ENCODE measurements at places on chromosomes 7 and 10. TPM values are rescaled to one million over a fixed set of nuclear protein-coding genes. Genes with fewer than 3 reads are reported as not detected.

Gene MBL2
- not detected for total RNA-seq

Gene PANK1
- total RNA-seq, result 32.5 TPM

Gene SSC4D
- 1.7 TPM for total RNA-seq

Gene NAT16
- not detected for total RNA-seq

Gene ADAM12
- total RNA-seq, result 5.2 TPM

Gene SPACDR
- total RNA-seq, result 1.4 TPM

Gene GIMAP7
- not detected for total RNA-seq

Gene CAV1
- 56.1 TPM for total RNA-seq

Gene NACAD
- total RNA-seq, result 7.3 TPM

DNA sequence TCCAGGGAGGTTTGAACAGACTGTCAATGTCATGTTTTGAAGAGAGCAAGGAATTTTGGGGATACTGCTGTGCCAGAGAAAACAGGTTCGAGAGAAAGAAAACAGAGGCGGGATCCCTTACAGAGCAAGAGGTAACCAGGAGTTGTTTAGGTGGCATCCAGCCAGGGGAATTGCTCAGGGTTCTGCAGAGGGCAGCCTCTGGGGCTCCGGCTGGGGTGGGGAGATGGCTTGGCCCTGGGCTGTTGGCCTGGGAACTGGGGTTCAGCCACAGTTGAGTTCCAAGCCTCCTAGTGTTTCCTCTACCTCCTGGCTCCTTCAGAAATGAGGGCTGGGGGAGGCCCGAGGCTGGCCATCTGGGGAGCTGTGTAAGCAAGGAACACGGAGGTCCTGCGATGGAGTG, 68.0 kb downstream of the CAMK1D start:
- peaks cover 12% of the 10 kb centered on the region for H3K4me1 ChIP-seq
- H3K36me3 ChIP-seq, result peaks cover 13% of the 10 kb centered on the region
- no peak overlapping the region for H3K4me3 ChIP-seq
- no peak overlapping the region for H3K27ac ChIP-seq

DNA sequence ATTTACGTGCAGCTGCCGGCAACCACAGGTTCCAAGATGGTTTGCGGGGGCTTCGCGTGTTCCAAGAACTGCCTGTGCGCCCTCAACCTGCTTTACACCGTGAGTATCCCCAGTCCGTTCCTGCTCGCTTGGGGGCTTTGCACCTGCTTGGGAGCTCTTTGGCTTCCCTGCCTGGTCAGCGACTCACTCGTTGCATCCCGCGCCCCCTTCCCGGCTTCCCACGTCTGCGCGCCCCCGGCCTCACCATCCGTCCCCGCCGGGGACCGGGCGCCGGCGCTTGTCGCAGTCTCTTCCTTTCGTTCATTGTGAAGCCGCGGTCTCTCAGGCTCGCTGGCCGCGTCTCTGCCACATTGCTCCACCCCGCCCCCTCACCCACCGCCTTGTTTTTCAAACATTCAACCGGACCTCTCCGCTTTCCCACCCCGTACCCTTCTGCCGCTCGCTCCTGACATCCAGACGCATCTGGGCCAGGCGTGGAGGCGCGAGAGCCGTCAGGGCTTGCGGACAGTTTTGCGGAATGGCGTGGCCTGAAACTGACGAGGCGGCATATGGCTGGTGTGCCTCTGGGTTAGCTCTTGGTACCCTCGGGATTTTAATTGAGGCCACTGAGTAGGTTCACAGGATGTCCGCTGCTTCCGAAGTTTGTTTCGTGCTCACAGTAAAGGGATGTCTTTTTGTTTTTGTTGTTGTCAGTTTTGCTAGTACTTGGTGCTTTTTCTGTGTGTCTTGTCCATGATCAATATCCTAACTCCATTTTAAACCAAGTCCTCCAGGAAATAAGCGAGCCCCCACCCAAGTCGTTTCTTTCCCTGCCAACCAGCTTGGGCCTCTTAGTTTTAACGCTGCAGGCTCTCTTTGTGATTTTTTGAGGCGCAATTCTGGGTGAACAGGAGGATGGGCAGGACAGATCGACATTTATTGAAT, 639 bp downstream of the TSPAN13 start:
- peak overlapping the region; percentile 91 for H3K27ac ChIP-seq
- no peaks in the 10 kb centered on the region for H3K36me3 ChIP-seq

- no peaks in the 10 kb centered on the region for H3K36me3 ChIP-seq
- H3K4me1 ChIP-seq, result peaks cover 9% of the 10 kb centered on the region
- DNase-seq, result no peak
- peaks cover 9% of the 10 kb centered on the region for H3K27me3 ChIP-seq
- no peak overlapping the region for H3K4me3 ChIP-seq
Measured at GRCh38 chr7:455110-455928, 64.3 kb downstream of the PDGFA start.

DNA sequence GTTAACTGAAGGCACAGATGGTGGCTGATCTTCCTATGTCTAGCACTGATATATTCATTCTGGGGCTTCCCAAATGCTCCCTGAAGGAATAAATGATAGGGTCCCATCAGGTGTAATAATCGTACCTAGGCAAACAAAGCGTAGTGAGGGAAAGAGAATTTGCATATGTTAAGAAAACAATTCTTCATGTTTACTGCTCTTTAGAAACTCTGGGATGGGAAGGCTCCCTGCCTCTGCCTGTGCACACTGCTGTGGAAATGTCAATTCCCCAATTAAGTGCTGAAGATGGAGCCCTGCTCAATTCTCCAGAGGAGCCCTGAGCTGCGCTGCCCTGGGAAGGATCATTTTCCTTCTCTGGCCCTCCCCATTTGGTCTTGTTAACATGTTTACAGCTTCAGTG, 380.9 kb upstream of the ADARB2 start:
- H3K4me3 ChIP-seq, result no peak overlapping the region
- peaks cover 32% of the 10 kb centered on the region for H3K27me3 ChIP-seq
- H3K27ac ChIP-seq, result peak overlapping the region; percentile 94
- H3K36me3 ChIP-seq, result peaks cover 4% of the 10 kb centered on the region
- peaks cover 9% of the 10 kb centered on the region for H3K4me1 ChIP-seq
- DNase-seq, result no peak

GRCh38 chr7:54339073-54339472, 203.1 kb upstream of the VSTM2A start:
- no peak for DNase-seq
- no peak overlapping the region for H3K27ac ChIP-seq
- no peaks in the 10 kb centered on the region for H3K36me3 ChIP-seq
- H3K4me1 ChIP-seq, result peaks cover 5% of the 10 kb centered on the region
- H3K27me3 ChIP-seq, result peaks cover 4% of the 10 kb centered on the region

DNA sequence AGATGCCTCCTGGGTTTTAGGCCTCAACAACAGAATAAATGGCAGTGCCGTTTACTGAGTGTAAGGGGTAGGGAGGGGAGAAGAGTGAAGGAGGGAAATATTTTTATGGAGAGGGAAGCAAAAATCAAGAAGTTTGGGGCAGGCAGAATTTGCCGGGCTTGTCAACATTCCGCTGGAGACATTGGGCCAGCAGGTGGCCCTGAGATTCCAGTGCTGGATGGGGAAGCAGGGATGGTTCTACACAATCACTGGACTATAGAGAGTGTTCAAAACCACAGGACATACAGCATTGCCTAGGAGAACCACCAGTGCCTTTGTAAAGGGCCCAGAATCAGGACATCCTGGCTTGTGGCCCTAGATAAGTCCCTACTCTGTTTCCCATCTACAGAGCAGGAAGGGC, 598.6 kb upstream of the MGMT start:
- no peaks in the 10 kb centered on the region for H3K36me3 ChIP-seq
- peak; percentile 37 for DNase-seq
- H3K4me3 ChIP-seq, result no peak overlapping the region
- H3K27ac ChIP-seq, result no peak overlapping the region

- H3K27me3 ChIP-seq, result no peaks in the 10 kb centered on the region
- no peaks in the 10 kb centered on the region for H3K36me3 ChIP-seq
- H3K4me3 ChIP-seq, result no peak overlapping the region
- DNase-seq, result no peak
- H3K4me1 ChIP-seq, result peaks cover 7% of the 10 kb centered on the region
- no peak overlapping the region for H3K27ac ChIP-seq
Measured at GRCh38 chr10:18341055-18341454, 200.8 kb downstream of the CACNB2 start.

DNA sequence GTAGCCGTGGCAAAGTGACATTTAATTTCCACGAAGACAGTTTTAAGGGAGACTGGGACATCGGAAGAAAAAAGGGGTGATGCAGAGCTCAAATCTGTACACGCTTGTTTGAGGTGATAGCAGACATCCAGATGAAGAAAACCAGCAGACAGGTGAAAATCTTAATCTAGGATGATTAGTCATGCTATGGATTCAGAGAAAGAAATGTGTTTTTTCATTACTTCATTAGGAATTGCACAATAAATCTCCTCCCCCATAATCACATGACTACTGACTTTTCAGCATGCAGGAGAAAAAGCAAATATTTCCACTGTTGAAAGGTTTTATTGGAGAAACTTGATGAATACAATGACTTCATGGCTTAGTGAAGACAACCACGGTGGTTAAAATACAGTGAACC, 2.5 kb downstream of the NUDT5 start:
- peak overlapping the region; percentile 2 for H3K27ac ChIP-seq
- H3K4me1 ChIP-seq, result peaks cover 25% of the 10 kb centered on the region
- H3K4me3 ChIP-seq, result peak overlapping the region; percentile 50

DNA sequence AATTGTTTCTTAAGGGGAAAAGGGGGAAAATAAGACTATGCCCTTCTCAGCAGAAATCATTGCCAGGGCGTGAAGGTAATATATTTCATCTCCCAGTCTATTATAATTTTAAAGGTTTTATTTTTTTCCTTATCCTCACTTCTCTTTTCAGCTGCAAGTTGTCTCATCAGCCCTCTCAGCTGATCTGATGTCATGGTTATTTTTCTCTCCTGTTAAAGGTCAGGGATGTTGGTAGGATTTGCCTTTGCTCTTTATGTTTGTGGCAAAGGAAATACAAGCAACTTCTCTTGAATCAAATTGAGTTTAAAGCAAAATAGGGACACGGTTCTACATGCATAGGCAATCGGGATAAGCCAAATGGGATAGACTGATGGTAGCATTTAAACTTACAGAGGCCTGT, 946.9 kb downstream of the SORCS1 start:
- DNase-seq, result no peak
- no peak overlapping the region for H3K4me3 ChIP-seq
- H3K4me1 ChIP-seq, result no peaks in the 10 kb centered on the region
- H3K36me3 ChIP-seq, result no peaks in the 10 kb centered on the region

- no peaks in the 10 kb centered on the region for H3K27me3 ChIP-seq
- peaks cover 4% of the 10 kb centered on the region for H3K4me1 ChIP-seq
- no peak overlapping the region for H3K27ac ChIP-seq
- no peaks in the 10 kb centered on the region for H3K36me3 ChIP-seq
- no peak for DNase-seq
Measured at GRCh38 chr10:88401671-88402347, 181.3 kb downstream of the RNLS start.

- H3K27me3 ChIP-seq, result no peaks in the 10 kb centered on the region
- H3K4me1 ChIP-seq, result peaks cover 8% of the 10 kb centered on the region
- no peak for DNase-seq
- no peak overlapping the region for H3K4me3 ChIP-seq
Measured at GRCh38 chr7:80443325-80443724, 68.5 kb downstream of the GNAT3 start.

DNA sequence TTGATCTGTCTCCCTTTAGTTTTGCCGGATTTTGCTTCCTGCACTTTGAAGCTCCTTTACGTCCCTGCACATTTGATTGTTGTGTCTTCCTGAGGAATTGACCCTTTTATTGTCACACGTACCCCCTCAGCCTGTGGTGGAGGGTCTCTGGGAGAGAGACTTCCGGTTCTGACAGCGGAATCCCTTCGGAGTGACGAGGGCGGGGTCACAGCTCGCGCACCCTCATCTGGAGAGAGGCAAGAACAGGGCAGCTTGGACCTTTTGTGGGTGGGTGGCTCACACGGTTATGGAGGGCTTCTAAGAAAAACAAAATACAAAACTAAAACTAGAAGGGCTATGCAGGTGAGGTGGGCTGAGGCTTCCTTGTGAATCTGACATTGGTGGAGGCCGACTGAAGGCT, 26.0 kb downstream of the AMZ1 start:
- no peak for DNase-seq
- H3K4me1 ChIP-seq, result peaks cover 50% of the 10 kb centered on the region
- H3K27me3 ChIP-seq, result no peaks in the 10 kb centered on the region
- peaks cover 17% of the 10 kb centered on the region for H3K36me3 ChIP-seq

- peaks cover 56% of the 10 kb centered on the region for H3K27me3 ChIP-seq
- H3K27ac ChIP-seq, result no peak overlapping the region
- H3K4me1 ChIP-seq, result no peaks in the 10 kb centered on the region
- no peak for DNase-seq
- no peaks in the 10 kb centered on the region for H3K36me3 ChIP-seq
Measured at GRCh38 chr10:120365872-120366271, 91.2 kb upstream of the PLPP4 start.

- peaks cover 53% of the 10 kb centered on the region for H3K36me3 ChIP-seq
- H3K4me1 ChIP-seq, result peaks cover 15% of the 10 kb centered on the region
- no peak overlapping the region for H3K4me3 ChIP-seq
- H3K27ac ChIP-seq, result no peak overlapping the region
- no peak for DNase-seq
- H3K27me3 ChIP-seq, result no peaks in the 10 kb centered on the region
Measured at GRCh38 chr7:137873979-137874777, 27.4 kb upstream of the DGKI start.

- H3K27ac ChIP-seq, result no peak overlapping the region
- no peaks in the 10 kb centered on the region for H3K4me1 ChIP-seq
- no peaks in the 10 kb centered on the region for H3K36me3 ChIP-seq
- H3K4me3 ChIP-seq, result no peak overlapping the region
Measured at GRCh38 chr7:46080595-46081159, 159.6 kb upstream of the IGFBP3 start.

GRCh38 chr7:86995052-86995725, 64.3 kb downstream of the ELAPOR2 start:
- H3K36me3 ChIP-seq, result peaks cover 3% of the 10 kb centered on the region
- no peak overlapping the region for H3K27ac ChIP-seq

- no peak overlapping the region for H3K4me3 ChIP-seq
- H3K4me1 ChIP-seq, result peaks cover 6% of the 10 kb centered on the region
- DNase-seq, result no peak
- H3K27ac ChIP-seq, result no peak overlapping the region
- peaks cover 4% of the 10 kb centered on the region for H3K36me3 ChIP-seq
Measured at GRCh38 chr10:82643076-82643475, 768.1 kb downstream of the NRG3 start.

- H3K4me3 ChIP-seq, result no peak overlapping the region
- H3K4me1 ChIP-seq, result peaks cover 20% of the 10 kb centered on the region
- H3K27ac ChIP-seq, result no peak overlapping the region
- no peak for DNase-seq
- H3K27me3 ChIP-seq, result no peaks in the 10 kb centered on the region
- peaks cover 22% of the 10 kb centered on the region for H3K36me3 ChIP-seq
Measured at GRCh38 chr10:96906864-96907263, 74.8 kb downstream of the LCOR start.

GRCh38 chr7:6317797-6318438, 45.5 kb upstream of the CYTH3 start:
- H3K27me3 ChIP-seq, result no peaks in the 10 kb centered on the region
- H3K27ac ChIP-seq, result no peak overlapping the region
- peaks cover 5% of the 10 kb centered on the region for H3K4me1 ChIP-seq
- H3K4me3 ChIP-seq, result no peak overlapping the region
- DNase-seq, result no peak
- H3K36me3 ChIP-seq, result no peaks in the 10 kb centered on the region

Measured in type B pancreatic cell (in vitro differentiated cells).